Caki2 (cell line): ENCODE measurements at places on chromosomes 11 and 22. TPM values are rescaled to one million over a fixed set of nuclear protein-coding genes. Genes with fewer than 3 reads are reported as not detected.

DTX4 gene
- 2.0 and 4.2 TPM in 2 replicates for total RNA-seq

DNA sequence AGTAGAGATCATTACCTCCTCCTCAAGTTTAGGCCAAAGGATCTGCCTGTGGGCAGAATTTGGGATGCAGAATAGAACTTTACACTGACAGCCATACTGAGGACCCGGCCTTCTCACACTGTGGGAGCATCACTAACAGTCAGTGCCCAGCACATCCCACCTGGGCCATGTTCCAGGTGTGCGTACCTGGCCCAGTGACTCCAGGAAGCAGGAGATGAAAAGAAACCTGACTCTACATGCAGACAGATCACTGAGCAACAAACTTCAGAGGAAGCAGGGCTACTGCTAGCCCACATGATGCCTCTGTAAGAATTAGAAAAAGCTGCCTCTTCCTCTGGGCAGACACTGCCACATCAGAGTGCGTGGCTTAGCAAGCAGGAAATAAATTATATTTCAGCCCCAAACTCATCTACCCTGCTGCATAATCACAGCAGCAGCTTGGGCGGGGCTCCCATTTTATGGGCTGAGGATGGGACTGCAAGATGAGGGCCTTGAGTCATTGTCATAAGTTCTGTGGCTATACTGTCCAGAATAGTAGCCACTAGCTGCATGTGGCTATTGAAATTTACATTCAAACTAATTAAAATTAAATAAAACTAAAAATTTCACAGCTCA lies 6.0 kb upstream of the LMO2 start:
- no peak for DNase-seq

- no peak for DNase-seq
Observed at GRCh38 chr11:68584991-68585524, 99.3 kb upstream of the GAL start.

MLC1 gene
- total RNA-seq = not detected in 2 replicates

DNA sequence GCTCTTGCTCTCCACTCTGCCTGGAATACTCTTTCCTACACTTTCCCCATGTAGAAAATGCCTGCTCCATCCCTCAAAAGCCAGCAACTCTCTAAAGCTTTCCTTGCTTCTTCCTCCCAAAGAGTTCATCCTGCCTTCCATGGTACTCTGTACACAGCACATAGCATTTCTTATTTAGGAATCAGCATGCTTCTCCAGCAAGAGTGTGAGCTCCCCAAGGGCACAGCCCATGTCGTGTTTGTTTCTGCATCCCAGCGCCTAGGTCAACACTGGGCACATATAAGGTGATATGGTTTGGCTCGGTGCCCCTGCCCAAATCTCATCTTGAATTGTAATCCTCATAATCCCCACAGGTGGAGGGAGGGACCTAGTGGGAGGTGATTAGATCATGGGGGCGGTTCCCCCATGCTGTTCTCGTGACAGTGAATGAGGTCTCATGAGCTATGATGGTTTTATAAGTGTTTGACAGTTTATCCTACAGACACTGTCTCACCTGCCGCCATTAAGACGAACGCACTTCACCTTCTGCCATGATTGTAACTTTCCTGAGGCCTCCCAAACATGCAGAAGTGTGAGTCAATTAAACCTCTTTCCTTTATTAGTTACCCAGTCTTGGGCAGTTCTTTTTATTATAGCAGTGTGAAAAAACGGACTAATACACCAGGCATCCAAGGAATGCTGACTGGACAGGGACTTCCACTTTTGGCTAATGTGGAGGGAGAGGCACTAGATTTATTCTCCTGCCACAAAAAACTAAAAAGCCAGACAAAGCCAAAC lies 8.2 kb downstream of the VPS37C start:
- peak; percentile 59 for DNase-seq

P2RY2 gene
- 0.47 TPM in 1 of 2 replicates, not detected in the other for total RNA-seq

DEFB131B gene
- total RNA-seq = not detected in 2 replicates

- no peak for DNase-seq
Observed at GRCh38 chr11:61058583-61059259, 43.6 kb upstream of the CD5 start.

DNA sequence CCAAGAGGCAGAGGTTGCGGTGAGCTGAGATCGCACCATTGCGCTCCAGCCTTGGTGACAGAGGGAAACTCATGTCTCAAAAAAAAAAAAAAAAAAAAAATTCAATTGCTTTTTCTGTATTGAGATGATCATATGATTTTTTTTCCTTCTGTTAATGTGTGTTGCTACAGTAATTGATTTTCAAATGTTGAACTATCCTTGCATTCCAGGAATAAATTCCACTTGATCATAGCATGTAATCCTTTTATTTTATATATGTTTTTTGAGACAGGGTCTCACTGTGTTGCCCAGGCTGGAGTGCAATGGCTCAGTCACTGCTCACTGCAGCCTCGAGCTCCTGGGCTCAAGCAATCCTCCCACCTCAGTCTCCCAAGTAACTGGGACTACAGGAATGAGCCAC lies 33.3 kb downstream of the MOV10L1 start:
- no peak for DNase-seq

DNA sequence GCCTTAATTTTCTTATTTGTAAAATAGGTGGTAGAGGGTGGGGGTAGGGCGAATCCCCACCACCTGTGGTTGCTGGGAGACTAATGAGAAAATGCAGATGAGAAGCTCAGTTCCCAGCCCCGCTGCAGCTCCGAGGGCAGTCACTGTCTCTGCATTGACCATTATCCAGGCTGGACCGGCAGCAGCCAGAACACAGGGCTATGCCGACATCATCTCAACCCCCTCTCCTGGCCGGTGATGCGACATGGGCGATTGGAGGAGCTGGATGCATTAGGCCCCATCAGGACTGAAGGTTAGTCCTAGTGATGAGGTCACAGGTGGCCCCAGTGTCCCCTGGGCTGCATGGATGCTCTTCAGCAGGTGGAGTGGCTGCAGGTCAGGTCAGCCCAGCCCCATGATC lies 412.4 kb downstream of the CTTN start:
- DNase-seq = no peak

- no peak for DNase-seq
Observed at GRCh38 chr11:66651016-66651415, 12.5 kb downstream of the RBM4 start.

MOB2 gene
- 13.0 and 18.0 TPM in 2 replicates for total RNA-seq

GRCh38 chr11:72726266-72727220 lies 25.7 kb downstream of the ARAP1 start:
- DNase-seq = no peak

- DNase-seq = no peak
Observed at GRCh38 chr22:38578505-38578904, 8.5 kb upstream of the DMC1 start.

- DNase-seq = no peak
Observed at GRCh38 chr22:42880815-42881214, 23.7 kb upstream of the ARFGAP3 start.

PPP2R1B gene
- total RNA-seq = 4.7 and 17.1 TPM in 2 replicates
